ENCODE measurements at places on chromosomes 4 and X. TPM values are rescaled to one million over a fixed set of nuclear protein-coding genes. Genes with fewer than 3 reads are reported as not detected.

GRCh38 chrX:148441387-148441786 lies 59.0 kb upstream of the AFF2 start:
- DNase-seq, result no peak

DNA sequence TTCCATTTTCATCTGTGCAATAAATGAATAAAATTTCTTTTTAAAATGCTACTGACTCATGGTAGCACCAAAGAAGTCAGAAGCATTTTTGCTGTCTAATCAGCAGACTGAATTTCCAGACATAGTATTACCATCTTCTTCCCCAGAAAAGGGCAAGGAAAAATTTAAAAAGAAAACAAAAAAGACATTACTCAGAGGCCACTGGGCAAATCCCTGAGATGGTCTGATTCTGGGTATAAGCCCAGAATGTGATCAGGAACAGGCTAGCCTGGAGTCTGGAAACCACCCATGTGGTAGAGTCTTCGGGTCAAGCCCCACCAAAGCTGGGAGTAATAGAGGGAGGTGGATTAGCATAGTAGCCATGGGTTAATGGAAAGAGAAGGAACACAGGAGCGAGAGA lies 342.8 kb downstream of the FBXW7 start:
- no peak for DNase-seq

DNA sequence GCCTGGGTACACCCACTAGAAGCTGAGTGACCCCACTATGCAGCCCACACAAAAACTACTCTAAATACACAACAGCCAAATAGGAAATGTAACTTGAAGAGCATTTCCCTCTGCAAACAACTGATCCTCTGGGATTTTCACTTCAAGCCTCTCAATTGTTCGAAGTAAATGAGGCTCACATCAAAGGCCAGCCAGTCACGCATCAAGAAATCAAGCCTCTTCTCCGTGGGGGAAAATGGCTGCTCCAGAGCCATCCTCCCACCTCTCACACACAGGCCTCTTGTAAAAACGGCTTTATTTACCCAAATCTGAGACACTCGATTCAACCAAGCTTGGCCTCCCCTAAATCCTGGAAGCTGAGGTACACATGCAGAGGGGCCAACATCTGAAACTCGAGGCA lies 14.3 kb downstream of the PCDH19 start:
- DNase-seq, result no peak

Gene TRIM61
- total RNA-seq, result 1.0 TPM

Gene CENPVL1
- not detected for total RNA-seq

Gene EDA
- 3.3 TPM for total RNA-seq
